ENCODE measurements at places on chromosomes 12 and 14. TPM values are rescaled to one million over a fixed set of nuclear protein-coding genes. Genes with fewer than 3 reads are reported as not detected.
A peak's percentile ranks its signal among the peaks of the same experiment; 100 is the strongest.

Gene ABHD12B
- not detected for total RNA-seq

GRCh38 chr12:99910342-99910741 lies 74.4 kb downstream of the ANKS1B start:
- DNase-seq: no peak
- no peaks in the 10 kb centered on the region for H3K4me1 ChIP-seq
- H3K27me3 ChIP-seq: no peaks in the 10 kb centered on the region

DNA sequence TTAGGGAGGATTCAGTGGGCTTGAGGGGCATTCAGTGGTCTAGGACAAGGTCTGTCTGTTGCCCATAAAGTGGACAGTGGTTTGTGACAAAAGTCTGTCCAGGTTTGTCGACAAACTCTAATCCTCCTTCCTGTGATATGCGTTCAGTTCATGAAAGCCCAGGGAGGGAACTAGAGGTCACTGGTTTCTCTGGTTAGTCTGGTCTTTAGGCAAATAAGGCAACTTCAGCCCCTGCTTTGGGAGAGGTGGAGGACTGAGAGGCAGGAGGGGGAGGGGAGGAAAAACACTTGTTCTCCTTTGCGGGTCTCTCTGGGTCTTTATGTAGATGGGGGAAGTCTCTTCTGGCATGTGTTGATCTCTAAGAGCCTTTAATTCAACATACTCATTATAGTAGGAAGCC lies 235.1 kb upstream of the PWP1 start:
- no peak overlapping the region for H3K4me3 ChIP-seq
- no peak overlapping the region for H3K27ac ChIP-seq
- no peaks in the 10 kb centered on the region for H3K36me3 ChIP-seq
- H3K4me1 ChIP-seq: no peaks in the 10 kb centered on the region

GRCh38 chr12:6764011-6764828 lies 1.9 kb upstream of the PTMS start:
- peak overlapping the region; percentile 90 for H3K27ac ChIP-seq
- H3K4me3 ChIP-seq: peak overlapping the region; percentile 32
- no peaks in the 10 kb centered on the region for H3K27me3 ChIP-seq
- no peaks in the 10 kb centered on the region for H3K36me3 ChIP-seq
- peak; percentile 95 for DNase-seq

DNA sequence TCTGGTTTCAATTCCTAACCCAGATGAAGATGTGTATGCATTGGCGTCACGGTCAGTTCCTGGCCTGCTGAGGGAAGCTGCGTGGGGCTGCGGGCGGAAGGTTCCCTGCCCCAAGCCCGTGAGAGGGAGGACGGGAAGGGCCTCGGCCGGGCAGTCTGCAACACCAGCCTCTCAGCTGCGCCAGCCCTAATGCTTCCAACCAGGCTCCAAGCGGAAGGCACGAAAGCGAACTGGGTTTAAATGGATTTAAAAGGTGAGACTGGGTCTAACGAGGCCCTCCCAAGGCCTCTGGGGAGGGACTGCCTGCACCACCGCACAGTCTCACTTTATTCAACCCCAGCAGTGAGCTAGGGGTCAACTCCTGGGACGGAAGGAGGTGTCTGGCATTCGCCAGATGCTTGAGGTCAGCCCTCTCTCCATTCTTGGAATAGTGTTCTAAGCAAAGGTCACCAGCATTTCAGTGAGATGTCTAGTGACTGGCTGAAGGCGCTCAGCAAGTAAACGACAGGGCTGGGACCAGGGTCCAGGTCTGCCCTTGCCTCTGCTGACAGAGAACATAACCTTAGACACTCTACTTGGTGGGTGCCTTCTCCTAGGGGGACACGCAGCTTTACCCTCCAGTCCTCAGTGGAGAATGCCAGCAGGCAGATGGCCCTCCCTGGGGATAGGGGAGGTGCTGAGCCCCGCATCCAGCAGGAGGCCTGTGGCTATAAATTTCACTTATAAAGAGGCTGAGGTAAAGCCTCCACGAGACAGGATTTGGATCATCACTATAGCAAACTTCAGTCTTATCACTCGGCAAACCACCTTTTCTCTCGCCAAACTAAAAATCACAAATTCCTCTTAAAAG lies 92.2 kb downstream of the PIWIL1 start:
- H3K27me3 ChIP-seq: no peaks in the 10 kb centered on the region
- no peaks in the 10 kb centered on the region for H3K4me1 ChIP-seq
- H3K4me3 ChIP-seq: no peak overlapping the region
- no peak overlapping the region for H3K27ac ChIP-seq

- no peaks in the 10 kb centered on the region for H3K27me3 ChIP-seq
- H3K4me1 ChIP-seq: peaks cover 29% of the 10 kb centered on the region
- peak overlapping the region; percentile 29 for H3K27ac ChIP-seq
- no peaks in the 10 kb centered on the region for H3K36me3 ChIP-seq
- DNase-seq: no peak
- no peak overlapping the region for H3K4me3 ChIP-seq
Measured at GRCh38 chr14:95307402-95308041, 12.2 kb downstream of the CLMN start.
